IMR-90 (cell line): ENCODE measurements at places on chromosomes 5 and 9. TPM values are rescaled to one million over a fixed set of nuclear protein-coding genes. Genes with fewer than 3 reads are reported as not detected.

ROPN1L gene
- 0.34 and 0.50 TPM in 2 replicates for polyA plus RNA-seq

FBXO38 gene
- polyA plus RNA-seq = 10.2 and 14.9 TPM in 2 replicates

PCDHB9 gene
- 0.10 and 0.24 TPM in 2 replicates for polyA plus RNA-seq

DNA sequence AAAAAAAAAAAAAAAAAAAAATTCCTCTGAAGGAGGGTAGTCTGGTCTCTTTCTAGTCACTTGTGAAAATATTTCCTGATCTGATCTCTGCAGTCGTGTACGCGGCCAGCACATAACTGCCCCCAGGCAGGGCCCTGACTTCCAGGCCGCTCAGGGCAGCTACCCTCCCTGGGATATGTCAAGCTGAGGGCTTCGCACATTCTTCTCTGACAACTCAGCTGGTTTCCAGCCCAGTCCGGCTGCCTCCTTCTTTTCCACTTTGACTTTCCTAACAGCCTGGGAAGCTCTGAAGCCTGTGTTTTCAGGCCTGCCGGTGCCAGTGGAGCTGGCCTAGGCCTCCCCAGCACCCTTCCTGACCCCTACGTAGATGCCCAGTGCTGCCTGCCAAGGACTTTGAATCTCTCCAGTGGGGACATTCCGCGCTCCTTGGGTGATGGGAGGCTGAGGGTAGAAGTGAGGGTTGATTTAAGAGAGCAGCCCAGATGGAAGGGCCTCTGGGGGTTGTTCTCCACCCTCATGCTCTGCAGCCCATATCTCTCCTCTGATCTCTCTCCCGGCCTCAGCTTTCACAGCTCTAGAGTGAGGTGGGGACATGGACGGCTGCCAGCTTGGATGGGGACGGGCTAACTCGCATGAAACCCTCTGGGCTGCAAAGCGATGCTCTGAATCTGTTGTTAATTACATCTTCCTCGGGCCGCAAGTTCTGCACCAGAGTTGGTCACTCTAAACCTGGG, 20.7 kb downstream of the COL5A1 start:
- DNase-seq = peak; percentile 88

GRCh38 chr9:32426278-32426939, 42.0 kb downstream of the ACO1 start:
- peak; percentile 99 for DNase-seq

DNA sequence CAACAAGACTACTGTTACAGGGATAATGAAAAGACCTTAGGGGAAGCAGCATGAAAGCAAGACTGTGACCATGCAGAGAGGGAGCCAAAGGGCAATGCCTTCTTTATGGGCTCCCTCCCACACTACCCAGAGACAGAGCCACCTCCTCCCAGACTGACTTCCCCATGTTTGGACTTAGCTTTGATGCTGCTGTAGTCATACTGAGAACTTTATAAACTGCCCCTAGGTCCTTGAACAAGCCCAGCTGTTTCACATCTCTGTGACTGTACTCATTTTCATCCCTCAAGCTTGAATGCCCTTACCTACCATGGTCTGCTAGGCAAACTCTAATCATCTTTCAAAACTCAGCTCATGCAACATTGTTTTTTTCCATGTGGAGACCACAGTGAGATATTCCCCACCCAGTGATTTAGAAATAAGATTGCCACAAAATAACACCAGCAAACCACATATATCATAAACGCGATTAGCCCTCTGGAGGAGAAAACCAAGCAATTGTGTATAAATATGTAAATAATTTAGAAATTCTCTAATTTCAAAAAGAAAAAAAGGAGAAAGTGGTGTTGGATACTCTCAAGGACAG, 23.4 kb upstream of the FAM169A start:
- DNase-seq = no peak

- DNase-seq = no peak
These were observed 303.6 kb downstream of the PIK3R1 start for GRCh38 chr5:68519143-68519542.

DNA sequence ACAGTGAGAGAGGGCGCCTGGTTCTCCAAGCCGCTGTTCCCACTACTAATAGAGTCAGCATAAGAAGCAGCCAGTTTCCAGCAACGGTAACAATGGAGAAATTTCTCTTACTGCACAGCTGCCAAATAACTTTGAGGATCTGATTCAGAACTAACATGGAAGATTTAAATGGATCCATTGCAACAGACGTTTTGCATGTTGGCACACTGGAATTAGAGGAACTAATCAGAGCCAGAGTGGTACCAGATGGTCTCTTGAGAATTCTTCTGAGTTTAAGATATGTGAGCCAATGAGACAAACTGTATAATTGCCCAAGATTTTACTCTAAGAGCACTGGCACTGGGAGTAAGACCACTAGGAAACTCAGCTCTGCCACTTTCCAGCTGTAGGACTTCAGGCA, 186.5 kb downstream of the EFNA5 start:
- no peak for DNase-seq

DNA sequence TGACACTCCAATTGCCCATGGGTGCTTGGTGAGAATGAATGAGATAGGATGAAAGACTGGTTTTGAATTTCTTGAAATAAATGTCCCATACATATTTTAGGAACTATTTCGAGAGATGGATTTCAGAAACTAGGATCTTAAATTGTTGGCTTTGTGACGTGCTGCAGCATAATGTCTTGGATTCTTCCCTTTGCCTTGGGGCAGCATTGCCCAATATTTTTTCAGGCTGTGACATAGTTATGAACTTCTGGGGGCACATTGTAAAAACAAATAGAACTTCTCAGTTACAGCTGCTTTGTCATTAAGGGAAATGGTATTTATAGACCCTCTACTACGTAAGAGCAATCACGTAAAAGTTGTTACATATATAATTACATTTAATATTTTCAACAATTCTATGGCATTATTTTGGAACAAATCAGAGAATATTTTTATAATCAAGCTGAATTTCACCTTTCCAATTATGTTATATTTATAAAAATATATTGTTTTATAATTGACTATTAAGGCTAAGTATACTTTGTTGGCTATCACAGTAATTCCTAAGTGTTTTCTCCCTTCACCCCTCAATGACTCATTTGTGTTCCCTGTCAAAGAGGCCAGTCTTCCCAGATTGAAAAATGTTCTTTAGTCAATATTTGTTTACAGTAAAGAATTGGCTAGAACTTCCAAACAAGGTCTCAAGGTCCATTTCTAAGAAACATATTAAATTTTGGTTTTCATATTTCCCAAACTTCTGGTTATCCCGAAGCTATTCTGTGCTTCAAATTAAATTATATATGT, 1388.3 kb upstream of the ACO1 start:
- no peak for DNase-seq

- DNase-seq = no peak
These were observed 4.6 kb downstream of the SIT1 start for GRCh38 chr9:35646153-35646532.

GRCh38 chr9:108963459-108964143, 29.4 kb downstream of the ABITRAM start:
- peak; percentile 4 for DNase-seq

DNA sequence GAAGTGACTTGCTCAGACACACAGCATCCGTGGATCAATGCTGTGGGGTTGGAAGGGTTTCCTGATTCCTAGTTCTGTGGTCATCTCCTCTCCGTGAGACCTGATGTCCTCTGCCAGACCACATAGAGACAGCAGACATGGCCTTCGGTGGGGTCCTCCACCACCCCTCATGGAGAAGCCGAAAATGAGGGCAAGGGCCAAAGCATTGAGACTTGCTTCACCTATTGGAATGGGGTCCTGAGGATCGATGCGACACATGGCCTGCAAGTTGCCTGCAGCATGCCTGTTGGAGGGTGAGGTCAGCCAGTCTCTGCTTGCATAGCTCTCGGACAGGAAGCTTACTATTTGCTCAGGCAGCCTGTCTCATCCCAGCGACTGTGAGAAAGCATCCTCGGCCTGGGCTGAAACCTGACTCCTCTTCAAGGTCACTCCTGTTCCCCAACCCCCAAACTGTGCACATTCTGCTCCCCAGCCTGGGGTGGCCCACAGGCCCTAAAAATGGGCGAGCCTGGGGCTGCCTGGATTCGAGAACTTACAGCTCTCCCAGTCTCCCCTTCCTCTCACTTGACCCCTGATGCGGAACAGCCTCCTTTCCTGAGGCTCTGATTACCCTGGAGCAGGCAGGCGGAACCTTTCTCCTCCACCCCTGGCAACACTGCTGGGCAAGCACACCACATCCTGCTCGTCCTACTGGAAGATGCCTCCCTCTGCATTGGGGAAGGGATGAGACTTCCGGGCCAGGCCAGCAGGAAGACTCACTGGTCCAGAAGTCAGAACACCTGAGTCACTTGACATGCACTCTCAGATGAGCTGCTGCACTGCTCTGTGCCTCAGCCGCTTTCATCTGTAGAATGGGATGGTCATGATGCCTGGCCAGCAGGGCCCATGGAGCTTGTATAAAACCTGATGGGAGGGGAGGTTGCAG, 186.9 kb downstream of the RGS3 start:
- DNase-seq = peak; percentile 88

GRCh38 chr5:72470826-72471225, 36.4 kb downstream of the ZNF366 start:
- peak; percentile 48 for DNase-seq

- DNase-seq = no peak
These were observed 214.6 kb downstream of the SREK1 start for GRCh38 chr5:66358741-66359140.

- DNase-seq = peak; percentile 25
These were observed 40.0 kb downstream of the CPLANE1 start for GRCh38 chr5:37208883-37209797.

GRCh38 chr9:133991214-133991921, 756 bp downstream of the VAV2 start:
- no peak for DNase-seq

- peak; percentile 33 for DNase-seq
These were observed 2.7 kb downstream of the CXCL14 start for GRCh38 chr5:135576075-135576599.

GRCh38 chr5:5323551-5323950, 98.9 kb upstream of the ICE1 start:
- DNase-seq = no peak

DNA sequence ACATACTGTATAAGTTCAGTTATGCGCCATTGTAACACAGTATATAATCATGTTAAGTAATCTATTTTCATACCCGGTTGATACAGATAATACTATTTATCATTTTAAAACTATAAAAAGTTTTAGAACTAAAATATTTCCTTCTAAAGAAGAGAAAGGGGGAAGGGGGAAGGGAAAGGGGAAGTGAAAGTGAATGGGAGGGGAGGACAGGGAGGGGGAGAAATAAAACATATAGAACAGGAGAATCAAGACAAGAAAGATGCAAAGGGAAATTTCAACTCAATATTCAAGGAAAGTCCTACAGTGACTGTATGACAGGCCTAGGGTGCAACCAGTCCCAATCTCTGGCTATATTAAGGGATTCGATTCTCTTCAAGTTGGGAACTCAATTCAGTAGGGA, 1278.8 kb downstream of the MAT2B start:
- no peak for DNase-seq

GRCh38 chr9:137788561-137789294, 88.9 kb upstream of the CACNA1B start:
- DNase-seq = no peak

DNA sequence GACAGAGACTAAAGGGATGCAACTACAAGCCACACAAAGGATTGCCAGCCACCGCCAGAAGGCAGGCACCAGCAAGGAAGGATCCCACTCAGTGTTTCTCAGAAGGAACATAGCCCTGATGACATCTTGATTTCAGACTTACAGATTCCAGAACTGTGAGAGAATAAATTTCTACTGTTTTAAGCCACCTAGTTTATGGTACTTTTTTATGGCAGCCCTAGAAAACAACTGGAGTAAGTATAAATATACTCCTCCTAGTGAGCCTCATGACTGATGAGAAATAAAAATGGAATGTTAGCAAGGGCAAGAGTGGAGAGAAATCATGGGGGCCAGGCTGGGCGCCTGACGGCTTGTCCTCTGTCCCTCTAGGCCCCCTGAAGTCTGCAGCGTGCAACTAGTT, 307.3 kb downstream of the PIK3R1 start:
- DNase-seq = peak; percentile 48

- no peak for DNase-seq
These were observed 164.6 kb downstream of the CARTPT start for GRCh38 chr5:71883742-71884103.

- no peak for DNase-seq
These were observed 11.8 kb downstream of the TRUB2 start for GRCh38 chr9:128310461-128310860.

DNA sequence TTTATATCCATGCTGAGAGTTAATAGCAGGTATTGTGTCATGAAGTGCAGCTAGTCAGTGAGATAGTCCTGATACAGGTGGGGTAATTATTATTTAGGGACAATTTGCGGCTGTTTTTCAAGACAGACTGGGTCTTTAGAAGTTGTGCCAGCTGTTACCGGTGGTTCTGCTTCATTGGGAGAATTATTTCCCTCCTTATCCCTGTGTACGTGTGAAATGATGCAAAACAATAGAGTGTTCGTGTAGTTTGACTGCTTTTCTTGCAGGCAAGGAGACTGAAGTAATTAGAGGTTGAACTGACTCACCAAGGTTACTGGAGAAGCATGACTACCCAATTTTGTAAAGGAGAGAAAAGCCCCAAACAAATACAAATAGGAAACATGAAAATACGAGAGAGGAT, 101.7 kb downstream of the ARRDC3 start:
- peak; percentile 85 for DNase-seq

DNA sequence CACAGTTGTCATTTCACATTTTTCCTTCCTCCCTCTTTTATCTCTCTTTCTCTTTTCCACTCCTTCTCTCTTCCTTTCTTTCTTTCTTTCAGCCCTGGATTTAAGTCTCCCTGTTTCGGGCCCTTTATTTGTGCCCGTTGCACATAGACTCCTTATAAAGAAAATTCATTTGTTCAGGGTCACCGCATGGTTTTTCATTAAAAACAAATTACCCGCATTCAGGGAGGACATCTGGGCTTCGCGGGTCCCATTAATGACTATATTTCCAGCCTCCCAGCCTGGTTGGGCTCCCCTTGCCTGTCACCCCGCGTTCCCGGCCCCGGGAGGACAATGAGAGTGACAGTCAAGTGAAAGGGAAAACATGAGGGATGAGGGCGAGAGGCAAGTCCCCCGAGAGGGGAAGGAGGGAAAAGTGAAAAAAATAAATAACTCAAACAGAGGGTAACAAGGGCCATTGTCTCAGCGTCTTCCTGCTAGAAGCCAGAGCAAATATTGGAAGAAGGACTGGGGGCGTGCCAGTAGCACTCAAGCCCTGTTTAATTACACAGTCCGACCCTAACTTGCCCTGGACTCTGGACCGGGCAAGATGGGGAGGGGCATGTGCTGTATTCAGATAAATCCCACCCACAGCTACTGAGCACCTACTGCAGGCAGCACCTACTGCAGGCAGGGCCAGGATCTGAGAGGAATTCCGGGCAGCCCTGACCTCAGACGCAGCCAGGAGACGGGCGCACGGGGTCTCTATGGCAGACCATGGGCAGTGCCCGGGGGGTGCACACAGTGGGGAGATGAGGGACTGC, 166.2 kb downstream of the PAX5 start:
- no peak for DNase-seq
